DMS79 treated with DMSO at 0.1 percent for 48 hours (cell line): ENCODE measurements at places on chromosomes 4 and X.

DNA sequence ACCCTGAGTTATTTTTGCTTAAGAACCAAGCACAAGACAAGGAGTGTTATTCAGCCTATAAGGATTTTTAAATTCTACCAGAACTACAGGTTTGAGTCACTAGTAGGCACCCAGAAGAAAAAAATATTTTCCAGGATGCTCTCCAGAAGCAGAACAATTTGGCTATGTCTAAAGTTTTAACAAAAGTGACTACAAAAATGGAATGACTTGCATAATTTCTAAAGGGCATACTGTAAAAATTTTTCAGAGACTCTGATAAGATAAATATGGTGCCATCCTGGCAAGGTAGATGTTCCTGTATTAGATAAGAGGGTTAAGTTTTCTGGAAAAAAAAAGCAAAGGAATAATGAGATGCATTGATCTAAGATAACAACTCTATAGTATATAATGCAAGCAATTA, 68.6 kb upstream of the FAM9A start:
- no peak for DNase-seq

GRCh38 chr4:80484712-80485111, 149.2 kb downstream of the CFAP299 start:
- no peak for DNase-seq

DNA sequence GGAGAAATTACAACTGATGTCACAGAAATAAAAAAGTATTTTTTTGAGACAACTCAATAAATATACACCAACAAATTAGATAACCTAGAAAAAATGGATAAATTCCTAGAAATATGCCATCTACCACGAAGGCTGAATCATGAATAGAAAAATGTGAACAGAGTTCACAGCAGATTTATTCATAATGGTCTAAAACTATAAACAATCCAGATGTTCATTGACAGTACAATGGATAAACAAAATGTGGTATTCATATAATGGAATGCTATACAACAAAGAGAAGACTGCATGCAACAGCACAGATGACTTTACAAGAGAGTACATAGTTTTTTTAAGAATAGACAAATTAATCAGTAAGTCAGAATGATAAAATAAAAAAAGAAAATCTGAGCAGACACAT, 55.2 kb downstream of the CLOCK start:
- no peak for DNase-seq

DNA sequence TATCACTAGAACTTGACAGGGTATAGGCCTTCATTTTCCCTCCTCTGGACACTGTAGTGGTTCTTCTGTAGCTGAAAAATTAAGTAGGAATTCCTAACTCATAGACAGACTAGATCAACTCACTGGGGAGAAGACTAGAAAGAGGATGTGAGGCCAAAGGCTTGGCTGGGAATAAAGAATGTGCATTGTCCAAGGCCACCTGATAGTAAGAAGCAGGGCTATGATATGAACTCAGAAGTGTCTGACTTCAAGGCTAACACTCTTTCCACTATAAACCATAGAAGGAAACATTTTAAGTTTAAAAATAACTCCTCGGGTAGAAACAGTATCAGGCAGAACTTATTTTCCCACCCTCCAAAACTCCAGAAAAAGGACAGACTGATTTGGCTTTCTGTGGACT, 346.6 kb downstream of the OPHN1 start:
- no peak for DNase-seq

- no peak for DNase-seq
Measured at GRCh38 chrX:121504153-121504552, 456.7 kb downstream of the GLUD2 start.

GRCh38 chrX:125627676-125628075, 308.0 kb downstream of the TEX13C start:
- DNase-seq = no peak

DNA sequence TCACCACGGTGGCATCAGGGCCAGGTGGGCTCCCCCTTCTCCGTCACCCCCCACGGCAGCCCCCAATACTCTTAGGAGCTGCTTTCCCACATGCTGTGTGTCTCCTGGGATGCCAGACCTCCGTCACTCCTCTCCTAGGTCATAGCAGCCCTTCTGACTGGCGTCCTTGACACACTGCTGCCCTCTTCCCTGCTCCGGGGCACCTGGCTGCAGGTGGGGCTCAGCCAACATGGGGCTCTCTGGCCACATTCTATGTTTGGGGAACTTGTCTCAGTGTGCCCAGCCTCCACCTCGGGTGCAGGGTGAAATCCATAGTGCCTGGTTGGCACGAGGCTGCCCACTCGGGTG, 13.8 kb downstream of the TMEM175 start:
- DNase-seq = no peak

DNA sequence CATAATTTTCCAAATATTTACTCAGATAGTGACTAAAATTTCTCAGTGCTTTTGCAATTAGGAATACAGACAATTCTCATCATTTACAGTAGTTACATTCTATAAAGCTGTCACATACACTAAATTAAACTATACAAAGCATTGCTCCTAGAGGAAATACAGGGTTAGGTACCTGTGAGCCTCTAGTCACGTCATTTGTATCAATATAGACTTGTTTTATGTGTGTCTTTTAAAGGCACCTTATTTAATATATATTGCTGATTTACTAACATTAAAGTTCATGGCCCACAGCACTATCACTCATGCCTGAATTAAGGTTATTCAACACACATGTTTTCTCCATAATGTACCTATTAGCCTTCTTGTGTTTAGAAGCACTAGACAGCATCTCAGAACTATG, 78.7 kb downstream of the PABPC4L start:
- DNase-seq = no peak

DNA sequence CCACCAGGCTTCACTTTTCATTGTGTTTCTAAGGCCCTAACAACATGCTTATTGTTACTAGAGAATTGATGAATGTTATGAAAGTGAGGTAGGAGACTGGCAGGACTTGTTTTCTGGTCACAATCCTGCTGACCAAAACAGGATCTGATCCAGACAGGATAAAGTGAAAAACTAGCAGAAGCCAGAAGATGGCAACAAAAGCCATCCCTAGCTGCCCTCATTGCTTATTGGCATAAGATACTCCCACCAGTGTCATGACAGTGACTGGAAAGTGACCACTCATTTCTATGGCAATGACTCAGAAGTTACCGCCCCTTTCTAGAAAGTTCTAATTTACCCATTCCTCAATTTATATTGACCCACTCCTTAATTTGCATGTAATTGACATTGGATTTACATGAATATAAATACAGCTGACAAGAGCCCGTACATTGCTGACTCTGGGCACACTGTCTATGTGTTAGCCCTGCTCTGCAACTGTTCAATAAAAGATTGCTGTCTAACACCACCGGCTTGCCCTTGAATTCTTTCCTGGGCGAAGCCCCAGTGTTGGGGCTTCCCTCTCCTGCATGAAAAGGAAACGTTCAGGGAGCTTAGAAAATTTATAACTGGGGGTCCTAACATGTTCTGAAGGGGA, 30.0 kb upstream of the FGG start:
- DNase-seq = no peak

GRCh38 chr4:8615921-8616787, 23.6 kb downstream of the CPZ start:
- DNase-seq = no peak

DNA sequence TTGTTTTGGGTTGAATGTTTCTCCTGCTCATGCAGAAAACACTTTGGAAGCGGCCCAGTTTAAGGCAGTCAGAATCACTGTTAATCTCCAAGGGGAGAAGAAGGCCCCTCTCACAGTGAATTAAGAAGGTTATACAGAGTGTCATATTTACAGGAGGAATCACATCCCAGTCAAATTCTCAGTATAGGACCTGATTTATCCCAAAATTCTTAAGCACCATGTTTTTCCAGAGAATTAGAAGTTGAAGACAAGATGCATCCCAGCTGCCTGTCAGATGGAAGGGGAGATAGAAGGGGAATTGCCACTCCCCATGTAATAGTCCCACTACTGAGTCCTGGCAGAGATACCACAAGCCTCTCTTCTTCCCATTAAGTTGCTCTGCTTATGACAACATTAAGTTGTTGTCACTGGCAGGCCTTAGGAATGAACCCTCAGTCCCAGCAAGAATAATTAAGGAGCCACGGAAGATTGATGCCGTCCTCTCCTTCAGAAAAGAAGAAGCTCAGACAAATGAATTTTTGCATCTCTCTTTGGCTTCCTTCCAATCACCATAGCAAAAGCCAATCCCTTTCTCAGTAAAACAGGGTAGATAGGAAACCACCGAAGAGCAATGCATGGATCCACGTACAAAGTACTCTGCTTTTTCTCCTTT, 138.4 kb downstream of the LDB2 start:
- no peak for DNase-seq

DNA sequence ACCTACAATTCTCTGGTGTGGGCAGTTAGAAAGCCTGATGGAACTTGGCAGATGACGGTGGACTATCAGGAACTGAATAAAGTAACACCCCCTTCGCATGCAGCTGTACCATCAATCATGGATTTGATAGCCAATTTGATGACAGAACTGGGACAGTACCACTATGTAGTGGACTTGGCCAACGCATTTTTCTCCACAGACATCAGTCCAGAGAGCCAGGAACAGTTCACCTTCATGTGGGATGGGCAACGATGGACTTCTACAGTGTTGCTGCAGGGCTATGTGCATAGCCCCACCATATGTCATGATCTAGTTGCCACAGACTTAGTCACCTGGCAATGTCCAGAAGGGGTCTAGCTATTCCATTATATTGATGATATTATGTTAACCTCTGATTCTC, 54.5 kb upstream of the CCDC149 start:
- DNase-seq = no peak

GRCh38 chrX:154484255-154485149, 1.9 kb downstream of the UBL4A start:
- no peak for DNase-seq

- no peak for DNase-seq
Measured at GRCh38 chr4:119300101-119300978, 21.6 kb downstream of the FABP2 start.

GRCh38 chr4:167428156-167428555, 193.9 kb upstream of the SPOCK3 start:
- DNase-seq = no peak

GRCh38 chr4:1882850-1883271, 11.7 kb downstream of the NSD2 start:
- no peak for DNase-seq

DNA sequence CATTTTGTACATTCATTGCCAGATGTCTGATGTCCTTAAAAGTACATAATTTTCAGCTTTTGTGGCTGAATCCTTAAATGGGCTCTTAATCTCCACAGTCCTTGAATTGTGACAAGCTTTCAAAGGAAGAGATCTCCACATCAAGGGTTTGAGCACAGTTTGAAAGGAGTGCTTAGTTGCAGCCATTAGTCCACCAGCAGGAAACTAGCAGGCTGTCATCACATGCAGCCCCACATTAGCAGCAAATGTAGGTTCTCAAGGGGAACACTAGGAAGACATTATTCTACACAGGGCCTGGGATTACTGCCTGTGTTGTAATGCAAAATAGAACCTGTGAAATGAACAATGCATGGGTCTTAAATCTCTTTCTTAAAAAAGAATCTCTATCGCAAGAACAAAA, 173.2 kb downstream of the CBLL2 start:
- no peak for DNase-seq

DNA sequence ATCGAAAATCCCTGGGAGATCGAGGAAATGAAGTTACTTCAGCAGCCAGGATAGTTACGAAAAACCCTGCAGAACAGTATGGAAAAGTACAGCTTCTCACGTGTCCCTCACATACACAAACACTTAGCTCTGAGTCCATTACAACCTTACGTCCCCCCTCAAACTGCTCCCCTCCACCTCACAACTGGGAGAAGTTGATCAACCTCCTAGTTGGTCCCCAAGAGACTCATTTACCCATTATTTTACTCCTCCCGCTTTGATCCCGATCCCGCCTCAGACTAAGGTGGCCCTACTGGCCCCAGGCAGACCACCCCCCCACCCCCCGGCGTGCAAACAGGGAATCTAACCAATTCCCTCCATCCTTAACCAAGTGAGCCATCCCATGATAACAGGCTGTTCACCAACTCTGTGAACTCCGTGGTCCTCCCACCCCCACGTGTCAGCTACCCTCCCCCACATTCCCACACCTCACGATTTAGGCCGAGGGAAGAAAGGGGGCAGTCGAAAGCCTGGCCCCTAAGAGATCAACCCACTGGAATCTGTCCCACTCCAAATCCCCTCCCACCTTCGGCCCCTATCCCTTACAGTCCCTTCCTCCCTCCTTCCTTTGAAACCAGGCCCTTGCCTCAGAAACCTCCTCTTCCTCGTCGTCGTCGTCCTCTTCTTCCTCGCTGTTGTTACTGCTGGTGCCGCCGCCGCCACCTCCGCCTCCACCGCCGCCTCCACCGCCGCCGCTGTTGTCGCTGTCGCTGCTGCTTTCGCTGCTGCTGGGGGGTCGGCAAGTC, 755 bp downstream of the ANKRD17 start:
- DNase-seq = no peak

DNA sequence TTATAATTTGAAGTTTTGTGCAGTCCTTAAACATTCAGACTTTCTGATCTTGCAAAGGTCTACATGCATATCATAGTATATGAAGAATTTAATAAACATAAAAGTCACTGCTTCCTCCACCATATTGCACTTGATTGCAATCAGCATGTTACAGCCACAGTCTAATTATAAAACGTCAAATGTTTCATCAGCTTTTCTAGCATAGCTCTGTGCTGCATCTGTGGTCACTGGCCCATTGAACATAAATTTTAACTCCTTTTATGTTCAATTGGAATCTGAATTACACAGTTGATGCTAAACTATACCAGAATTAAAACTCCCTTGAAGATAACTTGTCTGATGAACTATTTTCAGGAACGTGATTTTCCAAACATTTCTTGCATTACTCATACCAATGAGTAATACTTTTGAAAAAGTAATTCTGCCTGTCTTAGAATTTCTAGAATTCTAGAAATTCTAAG, 329.1 kb downstream of the GALNTL6 start:
- DNase-seq = no peak
